Breast epithelium (tissue), 4 donors: ENCODE measurements at places on chromosomes 1 and 21.

GRCh38 chr1:3943806-3944577 lies 43.9 kb upstream of the C1orf174 start:
- no peak for DNase-seq

DNA sequence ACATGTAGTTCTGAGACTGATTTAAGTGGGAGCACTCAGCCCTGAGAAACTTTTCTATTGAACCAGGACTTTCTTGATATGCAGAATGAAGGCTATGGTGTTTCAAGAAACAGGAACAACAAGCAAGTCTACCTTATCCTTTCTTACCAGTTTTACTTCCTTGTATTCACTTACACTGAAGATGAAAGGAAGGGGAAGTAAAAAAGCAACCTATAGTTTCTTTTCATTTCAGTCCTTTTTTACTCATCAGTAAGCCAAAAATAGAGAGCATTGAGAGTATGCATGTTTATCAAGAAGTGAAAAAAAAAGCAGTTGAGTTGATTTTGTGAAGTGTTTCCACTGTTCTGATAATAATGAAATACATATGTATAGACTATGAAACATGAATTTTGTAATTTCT lies 1010.3 kb downstream of the AMY1C start:
- no peak for DNase-seq

DNA sequence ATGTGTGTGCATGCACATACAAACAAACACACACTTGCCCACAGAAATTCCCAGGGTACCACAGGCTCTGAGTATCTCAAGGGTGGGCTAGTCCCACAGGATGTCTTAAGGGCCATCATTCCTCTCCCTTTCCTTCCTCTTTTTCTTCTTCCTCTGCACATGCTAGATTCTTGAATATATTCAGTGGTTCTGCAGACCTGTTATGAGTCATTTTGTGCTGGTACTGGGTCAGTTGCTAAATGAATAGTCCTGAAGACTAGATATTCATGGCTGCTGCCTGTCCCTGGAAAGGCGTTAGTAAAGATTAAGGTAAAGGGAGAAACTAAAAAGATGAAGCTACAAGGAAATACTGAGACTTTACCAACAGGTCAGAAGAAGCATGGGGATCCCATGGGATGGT lies 256.7 kb upstream of the KIAA0040 start:
- DNase-seq, result no peak

- no peak for DNase-seq
Measured at GRCh38 chr1:207321790-207322645, 540 bp downstream of the CD55 start.

GRCh38 chr1:51281807-51282206 lies 45.7 kb downstream of the RNF11 start:
- DNase-seq, result no peak

GRCh38 chr1:151199873-151200581 lies 1.7 kb downstream of the PIP5K1A start:
- DNase-seq, result no peak

- DNase-seq, result peak; percentile 42
Measured at GRCh38 chr1:94039514-94039870, 81.5 kb downstream of the ABCA4 start.

DNA sequence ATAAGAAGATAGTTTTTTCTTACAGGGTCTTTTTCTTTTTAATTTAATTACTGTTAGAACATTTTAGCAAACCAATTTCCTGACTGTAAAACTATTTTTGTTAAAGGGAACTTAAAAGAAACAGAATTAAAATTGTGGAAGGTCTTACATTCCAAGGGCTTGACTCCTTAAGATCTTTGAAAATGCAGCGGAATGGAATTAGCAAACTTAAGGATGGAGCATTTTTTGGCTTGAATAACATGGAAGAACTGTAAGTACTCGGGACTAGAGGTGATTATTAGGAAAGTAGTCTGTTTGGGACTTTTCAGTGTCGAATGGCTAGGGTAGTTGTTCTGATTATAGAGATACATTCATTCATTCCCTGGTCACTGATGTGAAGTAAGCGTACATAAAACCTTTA lies 21.5 kb downstream of the LRIG2 start:
- DNase-seq, result no peak

- no peak for DNase-seq
Measured at GRCh38 chr21:39503123-39503762, 51.5 kb downstream of the SH3BGR start.

DNA sequence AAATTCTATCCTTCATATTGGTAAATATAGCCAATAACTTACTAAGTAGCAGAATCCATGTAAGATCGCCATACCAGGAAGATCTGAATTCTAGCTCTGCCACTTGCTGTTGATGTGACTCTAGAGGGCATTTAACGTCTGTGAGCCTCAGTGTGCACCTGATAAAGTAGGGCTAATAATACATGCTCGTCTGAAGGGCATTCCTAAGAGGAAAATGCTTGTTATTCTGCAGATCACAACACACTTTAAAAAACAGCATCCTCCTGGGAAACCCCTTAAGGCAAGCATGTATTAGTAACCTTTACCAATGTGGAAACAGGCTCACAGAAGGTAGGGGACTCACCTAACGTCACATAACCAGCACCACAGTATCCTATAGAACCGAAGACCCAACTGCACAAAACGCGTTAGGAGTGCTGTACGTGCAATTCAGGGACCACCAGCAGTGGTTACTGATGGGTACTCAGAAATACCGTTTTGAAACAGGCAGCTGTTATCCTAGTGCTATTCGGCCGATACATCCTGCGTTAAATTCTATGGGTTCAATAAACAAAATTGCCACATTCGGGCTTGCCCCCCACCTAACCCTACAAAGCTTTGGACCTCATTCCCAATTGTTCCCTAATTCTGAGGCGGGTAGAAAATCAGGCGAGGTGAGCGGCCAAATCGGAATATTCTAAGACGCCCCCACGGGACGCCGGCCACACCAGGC lies 758 bp downstream of the DEPDC1 start:
- DNase-seq, result no peak

GRCh38 chr21:41236352-41236973 lies 68.5 kb downstream of the BACE2 start:
- DNase-seq, result no peak

GRCh38 chr1:242201090-242201489 lies 202.2 kb upstream of the MAP1LC3C start:
- DNase-seq, result no peak

DNA sequence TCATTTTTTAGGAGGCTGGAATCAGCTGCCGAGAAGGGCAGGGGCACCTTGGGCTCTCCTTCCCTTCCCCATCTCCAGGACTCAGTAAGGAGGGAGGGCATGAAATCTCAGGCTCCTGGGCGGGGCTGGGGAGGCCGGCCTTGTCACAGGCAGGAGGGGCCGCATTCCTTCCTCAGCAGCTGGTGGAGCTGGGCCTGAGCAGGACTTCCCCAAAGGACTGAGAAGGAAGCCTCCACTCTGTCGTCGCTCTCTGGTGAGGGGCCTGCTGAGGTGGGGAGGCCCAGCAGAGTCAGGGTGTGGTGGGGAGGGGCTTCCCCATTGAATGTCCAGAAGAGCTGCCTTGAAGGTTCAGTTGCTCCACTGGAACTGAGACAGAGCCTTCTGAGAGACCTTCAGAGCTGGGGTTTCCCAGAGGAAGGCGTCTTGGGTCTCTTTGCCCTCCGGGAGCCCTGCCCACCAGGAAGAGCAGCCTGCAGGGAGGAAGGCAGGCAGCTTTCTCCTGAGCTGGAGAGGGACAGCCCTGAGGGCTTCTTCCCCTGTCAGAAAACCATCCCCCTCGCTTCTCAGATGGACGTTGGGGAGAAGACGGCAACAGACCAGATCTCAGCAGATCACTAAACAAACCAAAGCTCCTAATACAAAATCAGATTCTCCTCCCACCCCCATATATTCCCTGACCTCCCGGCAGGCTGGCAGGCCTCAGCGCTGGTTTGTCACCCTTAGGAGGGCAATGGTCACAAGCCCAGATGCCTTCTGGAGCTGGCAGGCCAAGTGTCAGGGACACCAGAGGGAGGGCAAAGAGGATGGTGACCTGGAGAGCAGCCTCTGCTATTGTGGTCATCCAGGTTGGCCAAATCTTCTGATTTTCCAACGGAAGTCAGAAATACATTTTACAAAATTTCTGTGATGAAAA lies 10.7 kb downstream of the KCNA10 start:
- no peak for DNase-seq

GRCh38 chr1:184222652-184223052 lies 164.2 kb upstream of the C1orf21 start:
- no peak for DNase-seq

DNA sequence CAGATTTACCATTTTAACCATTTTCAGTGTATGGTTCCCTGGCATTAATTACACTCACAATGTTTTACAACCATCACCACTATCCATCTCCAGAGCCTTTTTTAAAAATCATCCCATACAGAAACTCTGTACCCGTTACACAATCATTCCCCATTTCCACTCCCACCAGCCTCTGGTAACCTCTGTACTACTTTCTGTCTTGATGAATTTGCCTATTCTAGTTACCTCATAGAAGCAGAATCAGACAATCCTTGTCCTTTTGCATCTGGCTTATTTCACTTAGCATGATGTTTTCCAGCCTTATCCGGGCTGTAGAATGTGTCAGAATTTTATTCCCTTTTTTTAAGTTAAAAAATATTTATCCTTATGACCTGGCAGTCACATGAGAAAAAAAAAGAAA lies 33.0 kb downstream of the PGM1 start:
- DNase-seq, result no peak

DNA sequence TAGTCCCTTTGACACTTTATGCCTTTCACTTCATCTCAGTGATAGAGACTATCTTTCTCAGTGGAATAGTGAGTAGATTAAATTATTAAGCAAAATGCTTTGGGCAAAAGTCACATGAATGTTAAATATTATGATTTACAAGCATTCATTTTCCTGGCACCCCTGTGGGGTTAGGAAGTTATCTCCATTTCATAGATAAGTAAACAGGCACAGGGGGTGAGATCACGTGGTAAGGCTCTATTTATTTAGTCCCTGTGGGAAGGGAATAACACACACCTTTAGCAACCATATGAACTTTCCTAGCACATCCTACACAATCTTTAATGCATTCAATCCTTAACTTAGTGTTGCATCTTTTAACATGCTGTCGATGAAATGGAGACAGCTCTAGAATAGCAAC lies 12.3 kb downstream of the PSMB2 start:
- no peak for DNase-seq

DNA sequence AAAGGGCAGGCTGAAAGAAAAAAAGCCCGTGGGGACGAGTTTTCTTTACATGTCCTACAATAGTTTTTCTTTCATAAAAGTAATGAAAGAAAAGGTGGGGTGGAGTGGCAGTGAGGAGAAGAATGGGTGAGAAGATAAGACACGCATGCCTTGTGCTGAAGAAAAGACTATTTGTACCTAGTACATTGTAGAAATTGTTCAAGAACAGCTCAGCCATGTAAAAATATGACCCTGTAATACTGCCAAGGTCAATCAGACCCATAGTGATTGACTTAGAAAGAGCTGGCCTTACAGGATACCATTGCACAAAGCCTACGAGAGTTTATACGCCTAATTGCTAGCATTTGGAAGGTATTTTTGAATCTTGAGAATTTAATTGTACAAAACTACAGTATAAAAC lies 126.0 kb upstream of the NRIP1 start:
- DNase-seq, result no peak

DNA sequence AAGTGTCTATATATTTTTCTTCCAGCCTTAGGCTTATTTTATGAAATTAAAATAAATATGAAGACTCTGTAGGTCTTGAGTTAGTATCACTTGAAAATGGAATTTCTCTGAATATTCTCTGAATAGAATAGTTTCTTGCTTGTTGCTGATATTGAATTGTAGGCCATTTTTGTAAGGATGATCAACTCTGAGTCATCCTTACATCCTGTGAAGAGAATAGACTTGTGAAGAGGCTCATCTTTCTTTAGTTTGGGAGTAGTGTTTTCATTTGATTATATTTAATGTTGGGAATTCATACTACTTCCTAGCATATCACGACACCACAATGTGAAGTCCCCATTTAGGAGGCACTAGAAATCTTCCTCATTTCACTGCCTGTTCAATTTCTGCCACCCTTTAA lies 27.5 kb upstream of the CD1D start:
- DNase-seq, result no peak

- no peak for DNase-seq
Measured at GRCh38 chr1:8396083-8396785, 78.3 kb downstream of the SLC45A1 start.

DNA sequence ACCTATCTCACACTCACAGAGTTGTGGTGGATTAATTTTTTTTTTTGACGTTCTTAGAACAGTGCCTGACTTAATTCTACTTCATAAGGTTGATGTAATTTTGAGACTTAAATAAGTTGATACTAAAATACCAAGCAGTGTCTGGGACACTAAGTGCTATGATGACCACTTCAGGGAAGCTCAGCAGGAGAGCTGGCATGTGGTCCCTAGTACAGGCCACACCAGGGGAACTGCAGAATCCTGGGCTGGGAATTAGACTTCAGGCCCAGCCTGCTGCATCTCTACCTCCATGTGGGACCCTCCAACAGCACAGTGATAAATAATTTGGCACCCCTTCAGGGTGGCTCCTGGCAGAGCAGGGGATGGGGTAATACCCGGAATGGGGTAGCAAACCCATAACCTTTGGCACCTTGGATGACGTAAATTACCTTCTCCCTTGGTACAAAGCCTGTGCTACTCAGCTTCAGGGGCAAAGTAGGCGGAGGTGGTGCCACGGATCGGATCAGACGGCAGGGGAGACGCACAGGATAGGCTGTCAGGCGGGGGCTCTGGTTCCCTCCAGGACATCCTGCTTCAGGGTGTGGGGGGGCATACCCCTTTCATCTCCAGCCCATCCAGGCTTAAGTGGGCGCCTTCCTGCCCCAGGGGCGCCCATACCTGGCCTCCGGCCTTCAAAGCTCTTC lies 4.8 kb downstream of the MFSD2A start:
- no peak for DNase-seq

DNA sequence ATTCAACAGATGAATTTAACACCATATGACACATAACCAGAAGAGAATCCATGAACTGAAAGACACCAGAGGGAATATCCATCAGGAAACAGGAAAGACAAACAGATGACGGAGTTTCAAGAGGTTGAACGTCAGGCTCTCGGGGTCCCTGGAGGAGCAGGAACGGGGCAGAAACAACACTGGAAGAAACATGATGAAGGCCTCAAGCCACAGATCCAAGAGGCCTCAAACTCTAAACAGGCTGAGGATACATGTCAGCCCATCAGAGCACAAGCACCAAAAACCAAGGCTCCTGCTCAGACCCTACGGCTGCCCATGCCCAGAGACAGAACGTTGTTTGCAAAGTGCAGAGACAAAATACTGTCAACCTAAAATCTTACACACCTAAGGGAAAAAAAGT lies 7.0 kb downstream of the INTS11 start:
- no peak for DNase-seq

- no peak for DNase-seq
Measured at GRCh38 chr21:34841154-34841553, 172.4 kb downstream of the CLIC6 start.

DNA sequence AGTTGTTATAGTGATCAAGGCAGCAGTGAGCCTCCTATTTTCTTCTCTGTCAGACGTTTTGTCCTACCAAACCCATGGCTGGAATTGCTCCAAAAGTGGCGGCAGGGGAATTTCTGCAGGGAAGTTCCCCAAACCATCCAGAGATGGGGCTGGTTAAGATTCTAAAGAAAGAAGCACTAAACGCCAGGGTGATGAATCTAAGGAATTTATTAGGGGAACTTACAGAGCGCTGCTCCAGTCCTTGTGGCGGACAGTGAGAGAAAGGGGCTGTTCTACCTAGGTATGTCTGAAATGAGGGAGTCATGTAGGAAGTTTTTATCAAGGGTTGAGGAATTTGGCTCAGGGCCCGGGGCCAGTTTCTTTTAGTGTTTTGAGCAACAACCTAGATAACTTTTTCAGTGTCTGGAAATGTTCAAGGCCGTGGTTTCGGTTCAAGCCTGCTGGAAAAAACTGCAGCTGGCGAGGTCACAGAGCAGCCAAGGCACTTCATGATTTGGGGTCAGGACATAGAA lies 222.4 kb upstream of the B3GALT2 start:
- DNase-seq, result no peak

GRCh38 chr1:35499652-35500176 lies 57.5 kb downstream of the KIAA0319L start:
- DNase-seq, result no peak
